AG04450 (cell line): ENCODE measurements at places on chromosomes 6 and 20. TPM values are rescaled to one million over a fixed set of nuclear protein-coding genes. Genes with fewer than 3 reads are reported as not detected.

Gene SCRT2
- not detected in 2 replicates for polyA plus RNA-seq

GRCh38 chr20:3239026-3239866 lies at the start of gene SLC4A11:
Gene SLC4A11, minus strand, starts transcription at chr20:3239190. Its CDS starts 53 bp downstream, at chr20:3239137.
- no peak for DNase-seq

GRCh38 chr6:169890901-169891300 lies 139.5 kb downstream of the ERMARD start:
- DNase-seq: no peak

- DNase-seq: no peak
Observed at GRCh38 chr20:56815796-56816195, 186.7 kb downstream of the TFAP2C start.

DNA sequence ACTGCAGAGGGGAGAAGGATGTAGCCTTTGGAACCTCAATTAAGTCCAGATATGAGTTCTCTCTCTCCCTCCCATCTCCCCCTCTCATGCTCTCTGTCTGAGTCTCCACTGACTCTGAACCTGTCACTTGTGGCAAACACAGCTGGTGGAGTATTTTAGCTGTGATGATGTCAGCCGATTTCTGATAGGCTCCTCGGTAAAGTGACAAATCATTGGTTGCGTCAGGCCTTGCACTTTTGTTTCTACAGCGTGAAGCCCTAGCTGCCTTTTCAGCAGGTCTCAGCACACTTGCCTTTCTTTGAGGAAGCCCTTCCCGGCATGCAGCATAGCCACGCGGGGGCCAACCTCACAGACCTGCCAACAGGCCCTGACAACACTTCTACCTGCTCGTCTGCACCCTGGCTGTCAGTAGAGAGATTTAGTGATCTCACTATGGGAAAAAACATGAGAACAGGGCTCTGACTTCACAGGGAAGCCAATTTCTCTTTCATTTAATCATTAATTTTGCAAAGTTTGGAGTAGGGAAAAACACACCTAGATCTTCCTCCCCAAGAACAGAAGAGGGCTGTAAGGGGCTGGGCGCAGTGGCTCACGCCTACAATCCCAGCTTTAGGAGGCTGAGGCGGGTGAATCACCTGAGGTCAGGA lies 84.4 kb downstream of the GMPR start:
- peak; percentile 87 for DNase-seq

DNA sequence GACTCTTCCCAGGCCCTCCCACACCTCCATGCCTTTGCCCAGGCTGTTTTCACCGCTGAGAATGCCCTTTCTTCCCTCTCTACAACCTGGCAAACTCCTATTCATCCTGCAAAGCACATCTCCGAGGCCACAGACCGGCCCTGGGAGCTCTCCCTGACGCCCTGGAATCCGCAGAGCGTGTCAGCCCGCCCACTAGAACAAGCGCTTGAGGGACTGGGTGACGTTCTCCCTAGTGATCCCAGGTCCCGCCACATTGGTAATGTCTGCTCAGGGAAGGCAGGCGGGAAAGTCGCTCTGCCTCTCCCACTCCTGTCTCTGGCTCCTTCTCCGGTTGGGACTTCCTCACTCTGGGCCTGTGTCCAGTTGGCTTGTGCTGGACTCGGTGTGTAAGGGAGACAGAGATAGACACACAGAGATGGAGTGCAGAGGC lies 61.6 kb downstream of the SRC start:
- no peak for DNase-seq

DNA sequence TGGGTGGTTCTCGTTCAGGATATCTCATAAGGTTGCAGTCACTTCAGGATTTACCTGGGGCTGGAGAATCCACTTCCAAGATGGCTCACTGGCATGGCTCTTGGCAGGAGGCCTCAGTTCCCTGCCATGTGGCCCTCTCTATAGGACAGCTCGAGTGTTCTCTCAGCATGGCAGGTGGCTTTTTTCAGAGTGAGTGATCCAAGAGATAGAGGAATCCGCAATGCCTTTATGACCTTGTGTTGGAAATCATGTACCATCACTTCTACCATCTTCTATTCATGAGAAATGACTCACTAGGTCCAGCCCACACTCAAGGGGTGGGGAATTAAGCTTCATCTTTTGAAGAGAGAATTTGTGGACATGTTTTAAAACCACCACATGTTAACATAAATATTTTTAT lies 37.8 kb downstream of the PPP1R16B start:
- DNase-seq: no peak

Gene THBD
- polyA plus RNA-seq: 0.06 and 0.10 TPM in 2 replicates

DNA sequence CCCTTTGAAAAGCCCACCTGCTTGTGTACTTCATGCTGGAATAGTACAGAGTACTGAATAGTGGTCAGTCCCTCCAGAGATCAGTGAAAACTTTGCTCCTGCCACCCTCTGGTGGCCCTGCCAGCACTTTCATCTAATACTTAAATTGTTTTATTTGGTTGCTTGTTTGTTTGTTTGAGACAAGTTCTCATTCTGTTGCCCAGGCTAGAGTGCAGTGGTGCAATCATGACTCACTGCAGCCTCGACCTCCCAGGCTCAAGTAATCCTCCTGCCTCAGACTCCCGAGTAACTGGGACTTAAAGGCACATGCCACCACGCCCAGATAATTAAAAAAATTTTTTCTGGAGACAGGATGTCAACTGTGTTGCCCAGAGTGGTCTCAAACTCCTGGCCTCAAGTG lies 9.1 kb downstream of the FAM83D start:
- no peak for DNase-seq

Gene SERPINB6
- polyA plus RNA-seq: 107 and 120 TPM in 2 replicates
